Hematopoietic multipotent progenitor cell treated with erythropoietin and hydrocortisone succinate and interleukin-3 and kit ligand, for 6 days (in vitro differentiated cells): ENCODE measurements at places on chromosomes 4 and X.
A peak's percentile ranks its signal among the peaks of the same experiment; 100 is the strongest.

DNA sequence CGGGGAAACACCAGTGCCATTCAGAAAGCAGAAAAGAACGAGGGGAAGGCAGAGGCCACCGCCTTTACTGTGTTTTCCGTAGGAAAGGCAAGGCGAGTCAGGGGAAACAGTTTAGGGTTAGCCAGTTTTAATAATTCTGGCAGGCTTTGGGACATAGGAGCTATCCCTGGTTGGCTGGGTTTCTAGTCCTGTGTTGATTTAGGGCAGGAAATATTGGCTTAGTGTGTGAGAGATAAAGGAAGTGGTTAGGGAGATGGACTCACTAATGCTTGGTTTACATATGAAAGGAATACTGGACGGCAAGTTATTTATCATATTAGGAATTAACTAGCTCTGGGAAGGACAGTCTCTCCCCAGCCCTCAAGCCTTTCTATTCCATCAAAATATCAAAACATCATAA, 53.1 kb downstream of the SYNPO2 start:
- no peak for DNase-seq

DNA sequence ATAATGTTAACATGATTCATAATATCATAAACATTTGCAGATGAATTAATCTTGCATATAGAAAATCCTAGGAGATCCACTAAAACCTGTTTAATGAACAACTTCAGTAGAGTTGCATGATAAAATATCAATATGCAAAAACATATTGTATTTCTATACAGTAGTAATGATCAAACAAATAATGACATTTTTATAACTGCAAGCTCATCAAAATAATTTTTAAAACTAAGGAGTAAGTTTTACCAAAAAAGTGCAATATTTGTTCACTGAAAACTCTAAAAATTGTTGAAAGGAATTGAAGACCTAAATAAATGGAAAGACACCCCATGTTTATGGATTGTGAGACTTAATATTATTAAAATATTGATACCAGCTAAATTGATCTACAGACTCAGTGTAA, 15.9 kb upstream of the GPRASP2 start:
- no peak for DNase-seq

DNA sequence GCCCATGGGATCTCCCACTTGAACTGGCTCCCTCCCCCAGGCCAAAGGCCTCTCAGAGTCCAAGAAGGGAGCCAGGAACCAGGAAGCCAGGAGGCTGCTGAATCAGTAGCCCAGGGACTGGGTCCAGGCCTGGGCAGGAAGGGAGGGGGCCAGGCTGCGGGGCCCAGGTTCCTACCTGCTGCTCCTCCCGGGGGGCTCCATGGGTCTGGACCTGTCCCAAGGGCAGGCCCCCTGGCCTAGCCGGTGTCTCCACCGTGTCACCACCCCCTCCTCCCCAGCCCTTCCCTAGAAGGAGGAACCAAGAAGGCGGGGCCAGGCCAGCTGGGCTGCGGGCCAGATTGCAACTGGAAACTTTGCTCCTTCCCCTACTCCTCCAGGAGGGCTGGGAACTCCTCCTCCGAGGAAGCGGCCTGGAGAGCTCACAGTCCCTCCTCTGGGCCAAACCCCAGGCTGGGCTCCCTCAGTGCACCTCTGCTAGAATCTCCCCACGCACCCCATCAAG, at the start of gene IQSEC2:
TSS of gene IQSEC2 (minus strand) at position 264 of the 502 bp plus-strand sequence.
- peak; percentile 53 for DNase-seq

DNA sequence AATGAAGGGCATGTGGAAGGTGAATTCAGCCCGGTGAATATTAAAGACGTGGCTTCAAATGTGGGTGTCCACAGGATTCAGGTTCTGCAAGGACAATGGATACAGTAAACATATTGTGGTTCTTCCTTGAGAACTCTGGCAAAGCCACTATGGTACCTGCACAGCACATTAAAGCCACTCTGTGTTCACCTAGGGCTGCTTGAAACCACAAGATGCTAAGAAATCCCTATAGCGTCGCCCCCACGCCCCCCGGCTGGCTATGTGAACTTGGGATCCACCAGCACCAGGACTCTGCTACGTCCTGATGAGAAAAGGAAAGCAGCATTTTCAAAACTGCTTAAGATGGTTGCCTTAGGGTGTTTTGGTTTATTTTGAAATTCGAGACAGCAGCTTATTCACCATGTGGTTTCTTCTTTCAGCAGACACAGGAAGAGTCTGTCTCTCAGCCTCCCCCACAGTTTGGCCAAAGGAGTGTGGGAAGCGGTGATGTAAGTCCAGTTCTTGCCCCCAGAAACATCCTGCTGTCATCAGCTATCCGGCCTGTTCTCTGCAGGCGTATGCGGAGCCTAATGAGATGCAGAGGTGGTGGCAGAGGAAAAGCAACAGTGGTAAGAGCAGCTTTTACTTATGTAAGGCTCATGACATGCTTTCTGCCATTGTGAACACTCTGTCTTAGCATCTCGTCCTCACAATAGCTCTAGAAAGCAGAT, 111.5 kb downstream of the AFAP1 start:
- DNase-seq, result peak; percentile 76

DNA sequence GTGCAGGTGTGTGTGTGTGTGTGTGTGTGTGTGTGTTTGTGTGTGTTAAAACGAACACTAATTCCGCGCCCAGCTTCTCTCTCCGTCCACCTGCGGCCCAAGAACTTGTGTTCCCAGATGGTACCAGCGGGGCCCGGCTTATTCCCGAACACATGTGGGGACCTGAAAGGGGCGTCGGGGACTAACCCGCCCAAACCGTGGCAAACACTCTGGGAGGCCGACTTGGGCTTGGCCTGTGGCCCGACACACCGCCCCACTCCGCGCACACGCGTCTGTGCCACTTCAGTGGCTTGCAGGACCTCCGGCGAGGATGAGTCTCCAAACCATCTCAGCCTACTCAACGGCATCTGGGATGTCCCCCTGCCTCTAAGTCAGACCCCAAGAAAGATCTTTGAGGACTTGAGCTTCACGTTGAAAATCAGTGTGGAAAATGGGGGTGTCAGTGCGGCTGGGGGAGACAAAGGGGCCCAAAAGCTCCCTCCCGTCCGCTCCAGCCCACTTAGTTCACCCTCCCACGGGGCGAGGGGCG, 790 bp upstream of the HHIP start:
- no peak for DNase-seq

- peak; percentile 3 for DNase-seq
These were observed 497.3 kb upstream of the PITX2 start for GRCh38 chr4:111120191-111120590.

GRCh38 chrX:39903937-39904336, 193.8 kb downstream of the BCOR start:
- no peak for DNase-seq

DNA sequence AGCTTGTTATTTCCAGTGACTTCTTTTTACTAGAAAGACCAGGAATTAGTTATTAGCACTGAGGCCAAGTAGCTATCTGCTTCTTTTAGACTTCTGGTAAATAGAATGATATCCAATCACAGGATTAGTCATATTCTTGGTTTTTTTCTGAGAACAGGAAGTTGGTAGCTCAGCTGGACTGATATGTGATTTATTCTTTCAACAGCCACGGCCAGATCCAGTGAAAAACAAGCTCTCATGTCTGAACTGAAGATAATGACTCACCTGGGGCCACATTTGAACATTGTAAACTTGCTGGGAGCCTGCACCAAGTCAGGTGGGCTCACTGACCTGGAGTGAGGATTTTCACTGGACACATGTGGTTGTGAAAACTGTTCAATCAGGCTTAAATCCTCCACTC, 48.6 kb downstream of the PDGFRA start:
- peak; percentile 7 for DNase-seq

GRCh38 chr4:176320976-176321361, 1.2 kb downstream of the SPCS3 start:
- DNase-seq, result peak; percentile 33

DNA sequence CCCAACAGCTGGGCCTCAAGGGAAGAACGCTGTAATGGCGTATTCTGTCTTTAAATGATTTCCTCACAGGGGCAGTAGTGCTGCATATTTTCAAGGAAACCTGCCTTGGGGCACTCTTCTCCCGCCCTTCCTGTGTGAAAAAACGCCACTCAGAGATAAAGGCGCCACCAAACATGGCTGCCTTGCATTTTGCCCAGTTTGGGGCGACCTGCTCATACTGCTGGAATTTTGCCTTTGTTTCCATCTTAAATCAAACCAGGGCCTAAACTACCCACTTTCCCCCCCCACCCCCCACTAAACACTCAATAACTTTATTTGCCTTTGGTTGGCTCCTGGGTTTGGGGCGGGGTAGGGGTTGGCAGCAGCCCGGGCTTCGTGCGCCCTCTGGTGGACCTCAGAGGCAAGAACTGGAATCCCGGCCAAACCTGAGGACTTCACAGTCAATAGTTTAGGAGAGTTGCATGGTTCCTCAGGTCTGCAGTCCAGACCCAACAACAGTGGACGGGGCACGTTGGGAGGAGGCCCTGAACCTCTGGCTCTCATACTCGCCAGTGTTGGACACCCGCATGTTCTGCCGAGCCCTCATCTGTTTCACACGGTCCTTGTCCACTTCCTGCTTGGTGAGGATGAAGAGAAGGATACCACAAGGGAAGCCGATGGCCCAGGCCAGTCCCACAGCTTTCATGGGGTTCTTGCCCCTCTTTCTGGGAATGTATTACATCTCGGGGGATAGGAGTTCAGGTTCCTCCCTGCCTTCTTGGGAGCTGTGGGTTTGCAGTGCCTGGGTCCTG, 220.1 kb upstream of the STK26 start:
- DNase-seq, result peak; percentile 26

DNA sequence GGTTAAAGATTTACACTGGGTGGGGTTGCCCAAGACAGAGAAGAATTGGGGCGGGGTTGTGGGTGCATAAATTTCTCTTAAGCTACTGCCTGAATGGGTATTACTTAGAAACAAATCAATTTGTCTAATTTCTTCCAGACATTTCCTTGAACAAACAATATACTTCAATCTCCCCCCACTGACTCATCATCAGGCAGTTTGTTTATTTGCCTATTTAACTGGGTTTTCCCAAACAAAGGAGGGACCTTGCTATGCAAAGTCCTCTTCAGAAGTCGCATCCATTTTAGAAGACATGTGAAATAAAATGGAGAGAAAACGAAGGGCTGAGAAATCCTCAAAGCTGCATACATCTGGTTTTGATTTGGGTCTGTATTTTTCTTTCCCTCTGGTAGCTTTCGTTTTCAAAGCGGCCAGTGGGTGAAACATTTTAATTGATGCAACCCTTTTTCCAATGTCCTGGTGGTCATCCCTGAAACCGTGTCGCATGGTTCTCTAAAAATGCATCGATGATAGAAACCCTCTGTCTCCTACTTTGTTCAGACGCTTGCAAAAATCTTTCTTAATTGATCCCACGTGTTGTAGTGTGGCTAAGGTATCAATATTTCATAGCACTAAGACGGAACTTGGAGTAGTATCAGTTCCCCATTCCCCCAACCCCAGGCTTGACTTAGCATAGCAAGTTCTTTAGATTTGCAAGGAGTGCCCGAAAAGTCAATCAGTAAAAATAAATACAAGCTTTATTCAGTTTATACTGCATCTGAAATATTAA, 115.1 kb upstream of the MXRA5 start:
- DNase-seq, result no peak

DNA sequence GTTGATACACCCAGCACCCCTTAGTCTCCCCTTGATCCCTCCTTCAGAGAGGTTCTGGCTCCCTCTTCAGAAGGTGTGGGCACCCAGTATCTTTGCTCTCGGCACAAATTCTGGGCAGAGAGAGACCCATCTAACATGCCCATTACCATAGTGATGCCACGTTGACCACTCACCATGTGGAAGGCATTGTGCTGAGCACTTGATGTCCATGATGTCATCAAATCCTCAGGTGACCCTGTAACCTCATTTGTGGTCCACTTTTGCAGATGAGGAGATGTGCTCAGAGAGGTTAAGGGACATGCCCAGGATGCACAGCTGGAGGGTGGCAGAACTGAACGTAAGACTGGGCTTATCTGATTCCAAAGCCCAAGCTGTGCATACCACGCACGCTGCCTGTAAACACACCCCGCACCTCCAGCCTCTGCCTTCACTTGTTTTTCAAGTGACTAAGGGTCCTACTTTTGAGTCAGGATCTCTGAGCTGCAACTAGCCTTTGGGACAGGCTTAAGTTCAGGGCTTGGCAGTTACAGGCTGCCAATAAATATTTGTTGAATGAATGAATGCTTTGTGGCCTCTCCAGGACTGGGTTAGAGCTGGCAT, 55.2 kb downstream of the HTRA3 start:
- no peak for DNase-seq

DNA sequence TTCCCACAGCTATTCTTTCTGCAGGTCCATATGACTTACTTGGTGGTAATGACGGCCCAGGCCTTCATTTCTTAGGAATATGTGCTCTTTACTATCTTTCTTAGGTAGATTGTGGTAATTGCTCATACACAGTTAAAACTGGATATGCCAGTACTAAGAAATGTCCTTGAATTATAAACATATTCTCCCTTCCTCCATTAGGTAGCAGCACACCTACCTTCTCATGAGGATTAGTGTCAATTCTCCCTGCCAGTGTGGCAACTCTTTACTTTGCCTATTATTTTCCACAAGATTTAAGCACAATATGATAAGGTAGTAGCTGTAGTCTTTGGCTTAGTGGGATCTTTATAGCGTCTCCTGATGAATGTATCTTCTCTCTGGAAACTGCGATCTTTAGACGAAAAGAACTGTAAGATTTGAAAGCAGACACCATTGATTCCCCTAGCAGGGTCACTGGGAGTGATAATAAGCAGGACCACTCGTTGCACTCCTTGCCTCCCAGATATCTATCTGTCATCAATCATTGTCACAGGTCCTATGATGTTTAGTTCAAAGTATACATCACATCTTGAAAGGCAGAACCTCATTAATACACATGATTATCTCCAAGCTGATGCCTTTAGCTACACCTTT, 1240.7 kb downstream of the C4orf33 start:
- peak; percentile 32 for DNase-seq
